Stimulated activated naive CD8-positive, alpha-beta T cell treated with anti-CD3 and anti-CD28 coated beads, Interleukin-15, Interleukin-2, amounts not matched to agents 100 U/mL and 50 U/mL, for 24 hours (primary cell): ENCODE measurements at places on chromosomes 6 and 20.
A peak's percentile ranks its signal among the peaks of the same experiment; 100 is the strongest.

- DNase-seq: no peak
Observed at GRCh38 chr20:22800129-22800528, 215.8 kb upstream of the FOXA2 start.

DNA sequence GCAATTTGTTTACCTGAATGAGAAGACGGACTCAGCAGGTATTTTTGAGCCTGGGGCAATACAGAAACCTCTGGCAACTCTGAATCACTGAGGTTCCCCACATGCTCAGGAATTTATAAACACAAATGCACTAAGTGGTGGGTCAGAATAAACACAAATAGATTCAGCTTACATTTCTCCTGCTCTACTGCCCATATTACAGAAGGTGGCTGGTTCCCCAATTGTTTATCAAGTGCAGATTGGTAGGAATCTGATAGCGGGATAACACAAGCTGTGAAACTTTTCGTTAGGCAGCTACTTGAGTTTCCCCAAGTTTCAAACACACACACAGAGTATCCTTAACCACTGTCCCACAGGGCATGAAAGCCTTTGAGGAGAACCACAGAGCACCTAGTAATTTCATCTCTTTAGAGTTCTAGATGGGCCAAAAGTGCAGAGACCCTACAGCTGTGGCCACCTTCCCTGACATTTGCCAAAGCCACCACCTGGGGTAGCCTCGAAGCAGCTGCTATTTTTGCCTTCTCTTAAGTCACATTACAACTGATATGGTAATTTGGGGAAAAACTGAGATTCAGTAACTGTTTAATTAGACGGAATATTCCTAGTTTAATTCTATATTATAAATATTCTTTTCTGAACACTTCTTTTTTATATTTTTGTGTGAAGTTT is 204.2 kb upstream of the PTCHD4 start:
- no peak for DNase-seq

DNA sequence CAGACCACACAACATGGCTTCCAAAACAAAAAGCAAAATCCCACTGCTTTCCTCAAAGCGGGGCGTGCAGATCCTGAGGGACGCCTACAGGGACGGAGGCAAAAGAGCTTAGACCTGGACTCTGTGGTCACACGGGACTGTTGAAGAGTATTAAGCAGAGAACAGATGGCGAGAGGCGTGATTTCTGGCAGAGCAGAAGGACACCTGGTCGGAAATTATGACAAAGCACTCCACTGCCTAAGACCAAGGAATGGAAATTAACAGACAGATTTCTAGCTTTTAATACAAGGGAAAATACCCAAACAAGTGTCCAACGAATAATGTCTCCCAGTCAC is 15.4 kb downstream of the CST7 start:
- no peak for DNase-seq

GRCh38 chr6:3251462-3252314 is 7.1 kb upstream of the PSMG4 start:
- peak; percentile 86 for DNase-seq

- DNase-seq: no peak
Observed at GRCh38 chr20:63531686-63532448, 5.3 kb downstream of the PTK6 start.

DNA sequence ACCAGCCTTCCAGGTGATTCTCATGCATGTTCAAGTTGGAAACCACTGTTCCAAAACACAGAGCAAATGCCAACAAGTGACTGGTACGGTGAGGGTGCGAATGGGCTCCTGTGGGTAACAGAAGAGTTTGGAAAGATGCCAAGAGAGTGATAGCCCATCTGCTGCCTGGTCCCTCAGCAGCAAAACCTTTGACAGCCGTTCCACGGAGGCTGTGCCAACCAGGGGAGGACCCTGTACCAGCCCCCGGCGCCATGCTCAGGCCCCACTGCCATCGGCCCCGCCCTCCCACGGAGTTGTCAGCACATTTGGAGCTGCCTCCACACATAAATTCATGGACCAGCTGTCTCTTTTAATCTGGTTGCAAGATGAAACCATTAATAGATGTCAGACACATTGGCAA is 4.4 kb upstream of the PTPRT start:
- no peak for DNase-seq

DNA sequence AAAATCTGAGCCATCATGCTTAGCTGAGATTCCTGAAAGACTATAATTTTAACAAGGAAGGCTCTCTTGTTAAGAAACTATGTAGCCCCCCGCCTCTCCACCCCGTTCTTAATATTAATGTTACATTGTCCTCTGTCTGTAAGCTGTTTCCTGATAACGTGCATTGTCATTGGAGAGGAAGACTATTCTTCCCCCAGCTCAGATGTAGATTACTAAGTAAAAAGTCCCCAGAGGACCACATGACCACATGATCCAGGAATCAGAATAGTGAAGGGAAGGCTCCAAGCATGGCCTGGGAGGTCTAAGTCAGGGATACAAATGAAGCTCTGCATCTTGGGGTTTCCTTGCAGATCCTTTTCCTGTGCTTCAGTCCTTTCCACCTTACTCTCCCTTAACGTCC is 106.4 kb downstream of the JARID2 start:
- DNase-seq: no peak

DNA sequence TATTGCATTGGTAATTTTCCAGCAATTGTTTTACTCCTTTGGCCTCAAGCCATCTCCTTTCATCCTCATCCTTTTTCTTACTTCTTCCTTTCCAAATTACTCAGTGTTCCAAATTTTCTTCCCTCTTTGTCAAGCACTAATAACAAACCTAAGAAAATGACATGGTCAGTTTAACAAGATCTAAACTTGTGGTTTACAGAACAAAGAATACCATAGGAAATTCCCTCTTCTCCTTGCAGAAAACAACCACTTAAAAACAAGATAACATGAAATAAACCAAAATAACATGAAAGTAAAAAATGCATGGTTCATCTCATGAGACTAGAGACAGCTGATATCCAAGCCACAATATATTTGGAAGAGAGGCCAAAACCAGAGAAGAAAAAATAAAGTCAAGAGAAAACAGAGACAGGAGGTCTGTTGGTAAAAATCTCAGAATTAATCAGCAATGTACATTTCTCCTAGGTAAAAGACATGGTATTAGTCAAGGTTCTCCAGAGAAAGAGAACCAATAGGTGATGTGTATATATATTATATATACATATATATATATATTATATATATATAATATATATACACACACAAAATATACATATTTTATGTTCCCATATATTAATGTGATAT is 51.0 kb upstream of the SENP6 start:
- no peak for DNase-seq

- DNase-seq: no peak
Observed at GRCh38 chr6:100088009-100088408, 94.0 kb upstream of the MCHR2 start.

DNA sequence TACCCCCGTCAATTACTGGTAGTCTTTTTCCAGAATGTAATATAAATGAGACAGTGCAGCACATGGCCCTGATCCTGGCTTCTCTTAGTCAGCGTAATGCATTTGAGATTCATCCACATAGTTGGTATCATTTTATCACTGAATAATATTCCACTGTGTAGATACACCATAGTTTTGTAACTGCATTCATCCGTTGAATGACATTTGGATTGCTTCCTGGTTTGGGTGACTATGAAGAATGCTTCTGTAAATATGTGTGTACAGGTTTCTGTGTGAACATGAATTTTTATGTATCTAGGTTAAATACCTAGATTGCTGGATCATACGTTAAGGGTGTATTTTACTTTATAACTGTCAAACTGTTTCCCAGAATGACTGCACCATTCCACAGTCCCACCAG is 62.6 kb upstream of the STMND1 start:
- no peak for DNase-seq

- no peak for DNase-seq
Observed at GRCh38 chr6:81575442-81575841, 177.0 kb downstream of the TENT5A start.
